ENCODE measurements at places on chromosomes 2 and 18.

GRCh38 chr2:9690252-9690651 is 59.5 kb upstream of the YWHAQ start:
- no peak for DNase-seq

DNA sequence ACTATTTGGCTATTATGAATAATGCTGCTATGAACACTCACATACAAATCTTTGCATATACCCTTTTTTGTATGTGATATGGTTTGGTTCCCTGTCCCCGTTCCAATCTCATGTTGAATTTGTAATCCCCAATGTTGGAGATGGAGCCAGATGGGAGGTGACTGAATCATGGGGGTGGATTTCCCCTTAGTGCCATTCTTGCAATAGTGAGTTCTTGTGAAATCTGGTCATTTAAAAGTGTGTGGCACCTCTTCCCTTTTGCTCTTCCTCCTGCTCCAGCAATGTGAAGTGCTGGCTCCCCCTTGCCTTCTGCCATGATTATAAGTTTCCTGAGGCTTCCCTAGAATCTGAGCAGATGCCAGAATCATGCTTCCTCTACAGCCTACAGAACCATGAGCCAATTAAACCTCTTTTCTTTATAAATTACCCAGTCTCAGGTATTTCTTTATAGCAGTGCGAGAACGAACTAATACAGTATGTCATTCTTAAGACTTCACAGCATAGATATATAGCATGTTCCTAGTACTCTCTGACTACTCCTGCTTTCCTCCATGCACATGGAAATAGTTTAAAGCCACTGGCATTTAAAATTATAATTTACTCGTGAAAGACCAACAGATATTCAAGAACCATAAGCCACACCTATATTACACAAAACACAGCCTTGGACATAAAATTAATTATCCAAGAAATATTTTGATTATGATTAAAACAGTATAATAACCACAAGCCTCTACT is 75.2 kb downstream of the COBLL1 start:
- DNase-seq: no peak

DNA sequence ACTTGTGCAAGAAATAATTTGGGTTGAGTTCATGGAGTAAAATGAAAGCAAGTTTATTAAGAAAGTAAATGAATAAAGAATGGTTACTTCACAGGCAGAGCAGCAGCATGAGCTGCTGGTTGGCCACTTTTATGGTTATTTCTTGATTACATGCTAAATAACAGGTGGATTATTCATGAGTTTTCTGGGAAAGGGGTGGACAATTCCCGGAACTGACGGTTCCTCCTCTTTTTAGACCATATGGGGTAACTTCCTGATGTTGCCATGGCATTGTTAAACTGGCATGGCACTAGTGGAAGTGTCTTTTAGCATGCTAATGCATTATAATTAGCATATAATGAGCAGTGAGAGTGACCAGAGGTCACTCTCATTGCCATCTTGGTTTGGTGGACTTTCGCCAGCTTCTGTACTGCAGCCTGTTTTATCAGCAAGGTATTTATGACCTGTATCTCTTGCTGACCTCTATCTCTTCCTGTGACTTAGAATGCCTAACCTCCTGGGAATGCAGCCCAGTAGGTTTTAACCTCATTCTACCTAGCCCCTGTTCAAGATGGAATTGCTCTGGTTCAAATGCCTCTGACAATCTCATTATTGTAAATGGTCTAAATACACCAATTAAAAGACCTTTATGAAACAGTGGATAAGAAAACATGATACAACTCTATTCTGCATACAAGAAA is 114.1 kb upstream of the FIGN start:
- DNase-seq: no peak

- no peak for DNase-seq
Observed at GRCh38 chr18:2412996-2413751, 158.1 kb downstream of the METTL4 start.

- no peak for DNase-seq
Observed at GRCh38 chr18:70337139-70337972, 48.5 kb downstream of the SOCS6 start.

DNA sequence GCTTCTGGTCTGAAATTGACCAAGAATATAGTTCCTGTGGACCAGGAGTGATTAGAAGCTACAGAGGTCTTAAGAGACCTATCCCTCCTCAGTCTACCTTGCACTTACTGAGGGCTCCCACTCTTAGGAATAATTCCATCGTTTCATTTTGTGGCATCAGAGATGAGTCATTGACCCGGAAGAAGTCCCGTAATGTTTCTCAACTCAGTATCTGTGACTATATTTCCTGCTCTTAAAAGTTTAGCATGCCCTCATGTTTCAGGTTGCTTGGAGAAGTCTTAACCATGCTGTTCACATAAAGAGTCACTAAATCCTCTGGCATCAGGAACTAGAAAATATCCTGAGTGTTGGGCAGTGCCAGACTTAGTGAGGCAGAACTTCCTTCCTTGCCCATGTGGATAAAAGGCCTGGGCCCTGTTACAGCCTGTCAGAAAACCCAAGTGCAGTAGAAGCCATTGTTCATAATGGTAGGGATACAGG is at the start of gene IL36A:
IL36A (plus strand) TSS at position 430 of the 480 bp plus-strand sequence. CDS start 413 bp downstream, outside the sequence.
- no peak for DNase-seq

DNA sequence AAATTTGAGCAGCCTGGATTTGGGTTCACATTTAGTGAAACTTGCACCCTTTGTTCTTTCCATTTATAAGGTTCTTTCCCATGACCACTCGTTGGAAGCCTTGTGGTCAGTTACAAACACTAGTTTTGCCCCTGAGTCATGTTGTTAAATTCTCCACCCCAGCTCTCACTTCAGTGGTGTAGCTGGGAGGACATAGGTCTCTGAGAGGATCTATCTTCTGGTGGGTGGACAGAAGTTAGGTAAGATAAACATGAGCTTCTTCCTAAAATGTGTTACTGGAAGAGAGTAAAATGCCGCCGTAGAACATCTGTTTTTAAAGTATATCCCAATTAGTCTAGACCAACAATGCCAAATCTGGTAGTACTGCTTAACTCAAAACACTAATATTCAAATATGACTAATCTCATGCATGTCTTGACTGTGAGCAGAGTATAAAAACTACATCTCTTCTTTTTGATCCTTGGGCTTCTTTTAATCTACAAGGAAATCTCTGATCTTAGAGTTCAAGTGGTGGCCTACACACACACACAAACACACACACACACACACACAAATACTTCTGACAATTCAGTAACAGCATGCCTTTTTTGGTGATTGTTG is 162.6 kb upstream of the FN1 start:
- no peak for DNase-seq

- no peak for DNase-seq
Observed at GRCh38 chr2:224287531-224287930, 114.4 kb downstream of the FAM124B start.

- no peak for DNase-seq
Observed at GRCh38 chr2:162007447-162008040, 66.5 kb downstream of the DPP4 start.

DNA sequence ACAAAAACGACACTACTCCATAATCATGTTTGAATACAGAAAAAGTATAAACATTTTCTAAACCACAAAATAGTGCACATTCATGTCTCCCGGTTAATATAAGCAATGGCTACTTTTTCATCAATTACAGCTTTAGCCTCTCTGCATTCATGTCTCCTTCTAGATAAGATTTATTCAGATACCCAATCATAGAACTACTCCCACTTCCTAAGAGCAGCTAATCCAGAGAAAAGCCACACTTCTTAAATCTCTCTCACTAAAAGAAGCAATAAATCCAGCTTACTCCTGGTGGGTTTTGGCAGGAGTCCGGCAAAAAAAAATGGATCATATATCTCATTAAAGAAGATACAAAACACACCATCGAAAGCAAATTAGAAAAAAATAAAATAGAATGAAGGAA is 20.1 kb downstream of the DSEL start:
- no peak for DNase-seq

GRCh38 chr18:68937029-68937599 is 139.2 kb downstream of the CCDC102B start:
- DNase-seq: no peak

GRCh38 chr2:181805228-181806038 is 86.1 kb upstream of the ITPRID2 start:
- DNase-seq: no peak

- DNase-seq: no peak
Observed at GRCh38 chr2:104582471-104582870, 271.4 kb upstream of the POU3F3 start.

GRCh38 chr2:54624591-54625071 is 98.8 kb upstream of the EML6 start:
- no peak for DNase-seq

GRCh38 chr2:148702475-148702874 is 57.9 kb downstream of the EPC2 start:
- DNase-seq: no peak

GRCh38 chr2:146820672-146821071 is 1024.2 kb upstream of the ACVR2A start:
- DNase-seq: no peak

- no peak for DNase-seq
Observed at GRCh38 chr2:95346738-95347671, 49.9 kb downstream of the KCNIP3 start.

DNA sequence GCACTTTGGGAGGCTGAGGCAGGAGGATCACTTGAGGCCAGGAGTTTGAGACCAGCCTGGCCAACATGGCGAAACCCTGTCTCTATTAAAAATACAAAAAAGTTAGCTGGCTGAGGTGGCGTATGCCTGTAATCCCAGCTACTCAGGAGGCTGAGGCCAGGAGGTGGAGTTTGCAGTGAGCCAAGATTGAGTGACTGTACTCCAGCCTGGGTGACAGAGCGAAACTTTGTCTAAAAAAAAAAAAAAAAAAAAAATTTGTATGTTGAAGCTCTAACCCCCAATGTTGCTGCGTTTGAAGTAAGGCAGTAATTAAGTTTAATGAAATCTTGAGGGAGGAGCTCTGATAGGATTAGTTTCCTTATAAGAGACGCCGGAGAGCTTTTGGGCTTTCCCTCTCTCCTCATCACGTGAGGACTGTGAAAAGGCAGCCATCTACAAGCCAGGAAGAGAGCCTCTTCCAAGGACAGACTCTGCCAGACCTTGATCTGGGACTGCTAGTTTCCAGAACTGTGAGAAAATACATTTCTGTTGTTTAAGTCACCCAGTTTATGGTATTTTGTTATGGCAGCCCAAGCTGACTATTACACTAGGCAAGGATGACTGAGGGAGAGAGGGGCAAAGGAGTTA is 11.5 kb upstream of the PNPT1 start:
- no peak for DNase-seq

GRCh38 chr2:206392118-206392517 is 51.2 kb upstream of the ADAM23 start:
- DNase-seq: peak; percentile 5

DNA sequence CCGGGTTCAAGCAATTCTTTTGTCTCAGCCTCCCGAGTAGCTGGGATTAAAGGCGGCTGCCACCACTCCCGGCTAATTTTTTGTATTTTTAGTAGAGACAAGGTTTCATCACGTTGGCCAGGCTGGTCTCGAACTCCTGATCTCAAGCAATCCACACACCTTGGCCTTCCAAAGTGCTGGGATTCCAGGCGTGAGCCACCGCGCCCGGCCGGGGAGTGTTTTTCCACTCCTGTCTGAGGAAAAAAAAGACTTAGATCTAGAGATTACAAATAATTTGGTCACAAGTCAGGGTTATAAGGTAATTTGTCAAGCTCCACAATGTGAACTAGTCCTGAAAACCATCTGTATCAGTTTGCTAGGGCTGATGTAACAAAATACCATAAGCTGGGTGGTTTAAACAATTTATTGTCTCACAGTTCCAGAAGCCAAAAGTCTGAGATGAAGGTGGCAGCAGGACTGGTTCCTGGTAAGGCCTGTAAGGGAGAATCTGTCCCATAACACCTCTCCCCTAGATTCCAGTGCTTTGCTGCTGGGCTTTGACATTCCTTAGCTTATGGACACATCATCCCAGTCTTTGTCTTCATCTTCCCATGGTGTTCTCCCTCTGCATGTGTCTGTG is 40.7 kb upstream of the SP3 start:
- DNase-seq: no peak

DNA sequence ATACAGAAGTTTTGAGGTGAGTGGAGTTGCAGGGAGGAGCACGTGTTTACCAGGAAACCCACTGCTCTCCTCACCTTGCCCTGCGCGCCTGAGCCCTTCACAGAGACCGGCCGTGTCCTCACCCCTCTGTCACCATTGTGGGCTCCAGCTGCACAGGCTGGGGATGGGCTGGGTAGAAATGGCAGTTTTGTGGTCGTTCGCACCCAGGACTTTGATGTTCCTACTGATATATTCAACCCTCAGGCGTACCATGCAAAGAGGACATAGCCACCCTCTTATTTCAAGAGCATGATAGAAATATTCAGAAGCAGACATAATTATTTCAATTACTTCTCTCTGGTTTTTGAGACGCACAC is 78.2 kb downstream of the GBX2 start:
- DNase-seq: no peak

GRCh38 chr2:240916571-240917008 is 10.5 kb downstream of the CROCC2 start:
- no peak for DNase-seq

DNA sequence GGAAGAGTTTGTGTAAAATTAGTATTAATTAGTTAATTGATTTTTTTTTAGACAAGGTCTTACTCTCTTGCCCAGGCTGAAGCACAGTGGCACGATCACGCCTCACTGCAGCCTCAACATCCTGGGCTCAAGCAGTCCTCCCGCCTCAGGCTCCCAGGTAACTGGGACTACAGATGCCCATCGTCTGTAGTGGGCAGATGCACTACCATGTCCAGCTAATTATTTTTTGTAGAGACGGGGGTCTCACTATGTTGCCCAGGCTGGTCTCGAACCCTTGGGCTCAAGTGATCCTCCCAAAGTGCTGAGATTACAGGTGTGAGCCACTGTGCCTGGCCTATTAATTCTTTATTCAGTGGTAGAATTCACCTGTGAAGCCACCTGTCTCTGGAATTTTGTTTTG is 41.1 kb downstream of the UBE2F start:
- no peak for DNase-seq

DNA sequence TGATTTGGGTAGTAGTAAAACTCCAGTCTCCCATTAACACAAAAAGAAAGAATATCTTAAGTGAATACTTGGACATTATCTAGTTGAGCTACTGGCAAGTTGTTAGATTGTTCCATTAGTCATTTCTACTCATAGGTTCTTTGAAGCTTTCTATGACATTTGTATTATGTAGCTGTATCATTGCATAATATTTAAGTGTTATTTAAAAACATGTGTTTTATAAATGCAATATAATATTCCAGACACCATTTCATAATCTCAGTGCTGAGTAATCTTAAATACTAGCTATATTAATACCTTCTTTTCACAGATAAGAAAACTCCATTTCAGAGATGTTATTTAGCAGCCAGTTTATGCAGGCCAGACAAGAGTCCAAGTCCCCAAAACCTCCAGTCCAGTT is 271.9 kb downstream of the NCKAP5 start:
- no peak for DNase-seq

- no peak for DNase-seq
Observed at GRCh38 chr2:88575051-88575450, 52.2 kb downstream of the EIF2AK3 start.

DNA sequence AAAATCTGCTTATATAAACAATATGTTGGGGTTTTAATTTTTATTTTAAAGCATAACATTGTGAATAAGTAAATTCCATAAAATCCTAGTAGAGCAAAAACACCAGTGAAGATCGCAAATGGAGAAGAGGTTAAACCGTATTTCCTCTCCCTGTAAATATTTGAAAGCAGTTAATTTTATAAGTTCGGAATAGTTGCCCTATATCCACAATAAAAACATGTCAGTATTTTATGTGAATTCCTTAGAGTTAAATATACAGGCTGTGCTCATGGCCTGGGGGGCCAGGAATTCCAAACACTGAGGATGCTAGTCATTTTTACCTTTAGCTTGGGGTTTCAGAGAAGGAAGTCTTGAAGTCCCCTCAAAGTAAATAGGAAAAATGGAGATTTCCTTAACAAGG is 135.0 kb downstream of the FIGN start:
- DNase-seq: no peak

- DNase-seq: peak; percentile 13
Observed at GRCh38 chr2:100178085-100178788, 35.8 kb upstream of the AFF3 start.
